ENCODE measurements at places on chromosomes 13 and 19.
A peak's percentile ranks its signal among the peaks of the same experiment; 100 is the strongest.

DNA sequence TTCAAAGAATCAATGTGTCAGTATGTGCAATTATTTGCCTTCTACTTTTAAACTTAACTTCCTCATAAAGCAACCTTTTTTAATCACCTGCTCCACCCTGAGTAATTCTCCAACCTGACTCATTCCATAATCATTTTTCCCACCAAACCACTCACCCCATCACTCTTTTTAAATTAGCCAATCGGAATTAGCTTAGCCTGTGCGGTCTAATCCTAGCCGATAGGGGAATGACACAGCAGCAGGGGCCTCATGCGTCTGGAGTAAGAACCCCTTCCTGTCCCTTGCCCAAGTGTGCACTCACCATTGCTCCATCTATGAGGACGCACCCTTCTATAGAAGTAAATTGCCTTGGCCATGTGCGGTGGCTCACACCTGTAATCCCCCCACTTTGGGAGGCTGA, 27.4 kb upstream of the ZNF83 start:
- DNase-seq, result no peak

DNA sequence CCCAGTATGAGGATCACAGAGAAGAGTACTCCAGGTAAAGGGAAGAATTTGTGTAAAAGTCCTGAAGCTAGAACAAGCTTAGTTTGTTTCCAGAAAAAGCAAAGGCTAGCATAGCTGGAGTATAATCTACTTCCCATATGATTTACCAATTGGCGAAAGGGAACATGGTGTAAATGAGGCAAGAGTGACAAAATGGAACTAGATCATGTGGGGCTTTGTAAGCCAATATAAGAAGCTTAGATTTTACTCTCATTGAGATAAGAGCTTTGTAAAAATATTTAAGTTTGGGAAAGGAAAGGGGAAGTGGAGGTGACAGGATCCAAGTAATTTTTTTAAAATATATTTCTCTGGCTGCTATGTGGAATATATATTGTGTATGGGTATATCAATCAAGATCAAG, 234.9 kb downstream of the KCTD12 start:
- DNase-seq, result no peak

GRCh38 chr13:89748716-89749115, 1598.8 kb upstream of the MIR17HG start:
- DNase-seq, result no peak

GRCh38 chr13:31477961-31478360, 261.4 kb upstream of the RXFP2 start:
- no peak for DNase-seq

DNA sequence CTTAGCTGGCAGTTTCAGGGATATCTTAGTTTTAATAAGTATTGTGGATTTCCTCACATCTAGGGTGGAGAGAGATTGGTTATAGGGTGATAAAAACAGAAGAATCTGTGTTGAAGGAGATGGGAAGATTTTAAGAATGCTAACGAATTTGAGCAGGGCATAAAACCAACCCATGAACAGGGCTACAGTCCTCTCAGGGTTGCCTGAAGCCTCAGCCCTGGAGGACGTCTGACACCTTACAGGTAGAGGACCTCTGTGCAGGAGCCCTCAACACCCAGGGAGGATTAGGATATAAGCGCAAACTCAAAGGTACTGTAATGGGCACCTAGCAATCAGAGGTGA, 461 bp upstream of the WASF3 start:
- no peak for DNase-seq

- DNase-seq, result no peak
Measured at GRCh38 chr13:23824371-23824770, 64.8 kb downstream of the MIPEP start.

GRCh38 chr19:39655613-39656012, at the start of gene LGALS16:
TSS of gene LGALS16 (plus strand) at chr19:39655913. CDS start at chr19:39655962, 49 bp downstream.
- no peak for DNase-seq

GRCh38 chr19:3441986-3442329, 38.4 kb downstream of the SMIM24 start:
- DNase-seq, result no peak

GRCh38 chr13:37366044-37366770, 232.4 kb downstream of the POSTN start:
- DNase-seq, result no peak

DNA sequence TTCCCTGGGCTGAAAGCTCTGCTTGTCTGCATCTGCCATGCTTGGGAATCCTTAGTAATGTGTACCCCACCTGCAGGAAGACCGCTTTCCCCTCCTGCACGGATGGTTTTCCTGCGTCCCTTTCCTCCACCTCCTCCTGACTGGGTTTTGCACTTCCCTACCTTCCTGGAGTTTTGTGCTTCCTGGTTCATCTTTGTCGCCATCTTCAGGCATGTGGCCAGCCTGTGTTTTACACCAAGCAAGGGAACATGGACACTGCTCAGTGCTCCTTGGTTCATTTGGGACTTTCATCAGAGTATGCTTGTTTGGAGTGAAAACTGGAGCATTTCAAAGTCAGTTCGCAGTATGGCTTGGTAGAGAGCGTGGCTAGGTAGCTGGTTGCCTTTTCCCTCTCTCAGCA, 30.7 kb downstream of the ERICH6B start:
- DNase-seq, result no peak

DNA sequence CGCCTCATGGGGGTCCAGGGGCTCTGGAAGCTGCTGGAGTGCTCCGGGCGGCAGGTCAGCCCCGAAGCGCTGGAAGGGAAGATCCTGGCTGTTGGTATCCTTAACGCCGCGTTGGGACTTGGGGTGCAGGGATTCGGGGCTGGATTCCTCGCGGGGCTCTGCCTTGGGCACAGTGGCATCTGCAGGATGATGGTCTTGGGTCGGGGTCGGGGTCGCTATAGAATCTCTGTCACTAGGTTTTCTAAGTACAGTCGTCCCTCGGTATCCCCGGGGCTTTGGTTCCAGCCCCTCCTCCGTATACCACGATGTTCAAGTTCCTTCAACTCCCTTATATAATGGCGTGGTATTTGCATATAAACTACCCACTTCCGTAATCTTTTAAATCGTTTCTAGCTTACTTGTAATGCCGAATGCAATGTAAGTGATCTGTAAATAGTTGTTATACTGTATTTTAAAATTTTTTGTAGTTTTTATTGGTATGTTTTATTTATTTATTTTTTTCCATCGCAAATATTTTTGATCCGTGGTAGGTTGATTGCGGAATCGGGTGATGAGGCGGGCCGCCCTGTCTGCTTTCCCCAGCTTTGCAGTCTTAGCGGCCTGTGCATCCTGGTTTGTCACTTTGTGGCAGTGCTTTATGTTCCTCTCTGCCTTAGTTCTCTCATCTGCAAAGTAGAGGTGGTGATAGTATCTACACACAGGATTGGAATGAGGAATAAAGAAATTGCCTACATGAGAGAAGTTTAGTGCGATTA, 606 bp downstream of the ERCC5 start:
- no peak for DNase-seq

GRCh38 chr13:97225533-97225932, 3.4 kb downstream of the MBNL2 start:
- no peak for DNase-seq

DNA sequence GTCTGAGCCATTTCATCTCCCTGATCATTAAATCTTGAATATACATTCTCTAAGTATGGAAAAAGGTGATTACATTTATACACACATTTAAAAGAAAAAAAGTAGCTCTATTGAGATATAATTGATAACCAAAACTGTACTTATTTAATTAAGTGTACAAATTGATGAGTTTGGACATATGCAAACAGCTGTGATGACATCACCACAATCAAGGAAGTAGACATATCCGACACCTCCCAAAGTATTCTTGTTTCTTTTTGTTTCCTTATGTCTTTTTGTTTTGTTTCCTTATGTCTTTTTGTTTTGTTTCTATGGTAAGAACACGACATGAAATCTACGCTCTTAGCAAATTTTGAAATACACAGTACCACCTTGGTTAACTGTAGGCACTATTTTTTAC, 1393.9 kb upstream of the MIR17HG start:
- no peak for DNase-seq

- DNase-seq, result no peak
Measured at GRCh38 chr13:113224486-113224885, 15.1 kb downstream of the CUL4A start.

- no peak for DNase-seq
Measured at GRCh38 chr19:12833738-12834565, 427 bp downstream of the RTBDN start.

GRCh38 chr19:2634228-2634951, 68.1 kb downstream of the GNG7 start:
- DNase-seq, result no peak

DNA sequence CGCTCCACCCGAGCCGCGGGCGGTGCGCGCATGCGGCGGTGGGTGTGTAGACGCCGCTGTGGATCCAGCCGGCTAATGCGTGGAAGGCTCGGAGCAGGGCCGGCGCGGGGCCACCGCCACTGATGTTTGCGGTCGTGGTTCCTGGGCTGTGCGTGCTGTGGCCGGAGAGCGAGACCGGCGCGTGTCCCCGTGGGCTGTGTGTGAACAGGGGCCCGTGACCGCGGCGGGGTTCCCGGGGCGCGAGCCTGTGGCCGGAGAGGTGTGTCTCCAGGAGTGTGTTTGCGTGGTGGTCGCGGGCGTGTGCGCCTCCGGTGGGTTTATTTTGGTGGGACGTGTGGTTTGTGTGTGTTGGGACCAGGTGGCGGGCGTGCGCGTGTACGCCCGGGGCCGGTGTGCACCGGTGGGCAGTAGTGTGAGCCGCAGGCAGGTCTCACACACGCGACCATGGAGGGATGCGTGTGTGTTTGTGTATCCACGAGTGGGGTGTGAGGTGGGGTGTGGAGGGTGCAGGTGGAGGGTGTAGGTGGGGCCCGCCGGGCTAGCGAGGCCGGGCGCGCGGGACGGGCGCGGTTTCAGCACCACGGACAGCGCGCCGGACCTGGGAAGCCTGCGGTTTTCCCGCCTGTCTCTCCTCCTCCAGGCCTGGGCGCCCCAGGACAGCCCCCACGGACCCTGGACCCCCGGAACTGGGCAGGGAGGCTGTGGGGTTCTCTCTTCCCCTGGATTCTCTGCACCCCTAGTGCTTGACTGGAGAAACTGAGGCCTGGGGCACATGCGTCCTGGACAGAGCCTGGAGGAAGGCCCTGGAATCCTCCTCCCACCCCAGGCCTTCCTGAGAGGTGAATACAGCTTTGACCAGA, 1.6 kb downstream of the HCN2 start:
- DNase-seq, result no peak

- DNase-seq, result no peak
Measured at GRCh38 chr13:95304453-95304852, 3.2 kb upstream of the ABCC4 start.

GRCh38 chr19:55632463-55632834, 8.1 kb upstream of the ZNF784 start:
- DNase-seq, result peak; percentile 35

GRCh38 chr13:27290715-27291114, 20.1 kb downstream of the RASL11A start:
- DNase-seq, result no peak

GRCh38 chr19:12194827-12195731, 32.2 kb downstream of the ZNF136 start:
- DNase-seq, result peak; percentile 86

DNA sequence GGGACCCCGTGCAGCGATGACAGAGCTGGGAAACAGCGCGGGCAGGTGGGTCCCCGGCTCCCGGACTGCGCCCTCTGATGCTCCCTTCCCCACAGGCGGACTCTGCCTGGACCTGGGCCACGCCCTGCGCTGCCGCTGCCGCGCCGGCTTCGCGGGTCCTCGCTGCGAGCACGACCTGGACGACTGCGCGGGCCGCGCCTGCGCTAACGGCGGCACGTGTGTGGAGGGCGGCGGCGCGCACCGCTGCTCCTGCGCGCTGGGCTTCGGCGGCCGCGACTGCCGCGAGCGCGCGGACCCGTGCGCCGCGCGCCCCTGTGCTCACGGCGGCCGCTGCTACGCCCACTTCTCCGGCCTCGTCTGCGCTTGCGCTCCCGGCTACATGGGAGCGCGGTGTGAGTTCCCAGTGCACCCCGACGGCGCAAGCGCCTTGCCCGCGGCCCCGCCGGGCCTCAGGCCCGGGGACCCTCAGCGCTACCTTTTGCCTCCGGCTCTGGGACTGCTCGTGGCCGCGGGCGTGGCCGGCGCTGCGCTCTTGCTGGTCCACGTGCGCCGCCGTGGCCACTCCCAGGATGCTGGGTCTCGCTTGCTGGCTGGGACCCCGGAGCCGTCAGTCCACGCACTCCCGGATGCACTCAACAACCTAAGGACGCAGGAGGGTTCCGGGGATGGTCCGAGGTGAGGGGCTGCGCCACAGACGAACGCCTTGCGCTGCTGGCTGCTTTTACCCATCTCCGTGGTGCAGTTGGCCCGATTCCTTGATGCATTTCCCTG, 7.8 kb upstream of the SELENOV start:
- DNase-seq, result no peak

- DNase-seq, result no peak
Measured at GRCh38 chr13:93900731-93901130, 578.8 kb downstream of the DCT start.

DNA sequence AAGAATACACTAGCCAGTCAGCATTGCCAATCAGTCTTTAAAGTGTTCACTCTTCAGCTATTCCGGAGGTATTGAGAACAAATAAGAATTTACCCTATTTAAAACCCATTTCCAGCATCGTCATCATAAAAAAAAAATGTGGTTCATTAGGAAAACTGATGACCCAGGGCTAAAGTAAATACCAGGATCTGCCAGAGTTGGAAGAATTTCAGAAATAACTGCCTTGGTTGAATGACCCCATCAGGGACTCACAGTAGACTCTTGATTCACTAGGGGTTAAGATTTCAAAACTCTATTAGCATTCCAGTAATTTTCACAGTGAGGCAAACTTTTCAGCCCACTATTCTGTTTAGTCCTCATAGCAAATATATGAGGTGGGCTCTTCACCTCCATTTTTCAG, 377.0 kb downstream of the ITGBL1 start:
- no peak for DNase-seq

DNA sequence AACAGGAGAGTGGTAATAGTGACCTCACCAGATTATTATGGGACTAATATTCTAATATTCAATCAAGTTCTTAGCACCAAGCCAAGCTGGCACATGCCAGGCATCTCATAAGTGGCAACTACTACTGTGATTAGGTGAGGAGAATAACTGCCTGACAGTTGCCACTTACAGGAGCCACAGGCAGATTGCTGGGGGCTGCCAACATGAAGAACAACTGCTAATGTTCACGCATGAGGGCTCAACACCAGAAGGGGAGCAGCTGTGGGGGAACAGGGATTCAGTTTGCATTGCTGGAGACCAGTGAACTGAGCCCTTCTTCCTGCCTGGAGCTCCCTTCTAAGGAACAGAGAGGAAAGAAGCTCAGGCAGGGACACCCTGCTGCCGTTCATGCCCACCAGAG, 504.5 kb downstream of the FOXO1 start:
- DNase-seq, result no peak

DNA sequence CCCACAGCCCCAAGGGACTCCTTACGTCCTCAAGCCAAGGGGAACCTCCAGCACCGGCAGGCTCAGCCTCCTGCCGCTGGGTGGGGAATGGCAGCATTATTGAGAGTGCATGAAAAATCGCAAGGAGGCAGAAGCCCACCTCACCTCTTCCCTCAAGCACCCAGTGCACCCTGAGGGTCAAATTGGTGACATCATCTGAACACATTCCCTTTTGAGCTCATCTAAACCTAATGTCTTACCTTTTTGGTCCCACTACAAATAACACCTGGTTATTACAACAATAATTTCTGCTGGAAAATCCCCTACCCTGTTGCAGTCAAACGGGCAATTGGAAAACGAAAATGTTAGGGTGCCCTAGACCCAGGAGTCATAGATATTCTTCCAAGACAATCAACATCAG, 12.2 kb upstream of the POP4 start:
- no peak for DNase-seq

- DNase-seq, result no peak
Measured at GRCh38 chr13:87452281-87452680, 218.9 kb upstream of the SLITRK5 start.

GRCh38 chr19:4099041-4099764, 24.7 kb downstream of the MAP2K2 start:
- DNase-seq, result no peak

- no peak for DNase-seq
Measured at GRCh38 chr19:30710721-30711120, 338.5 kb downstream of the ZNF536 start.

All from C1 segment of cervical spinal cord (tissue), 14 donors.